Right cardiac atrium (tissue), 5 donors: ENCODE measurements at places on chromosomes 5 and 9. TPM values are rescaled to one million over a fixed set of nuclear protein-coding genes. Genes with fewer than 3 reads are reported as not detected.

DNA sequence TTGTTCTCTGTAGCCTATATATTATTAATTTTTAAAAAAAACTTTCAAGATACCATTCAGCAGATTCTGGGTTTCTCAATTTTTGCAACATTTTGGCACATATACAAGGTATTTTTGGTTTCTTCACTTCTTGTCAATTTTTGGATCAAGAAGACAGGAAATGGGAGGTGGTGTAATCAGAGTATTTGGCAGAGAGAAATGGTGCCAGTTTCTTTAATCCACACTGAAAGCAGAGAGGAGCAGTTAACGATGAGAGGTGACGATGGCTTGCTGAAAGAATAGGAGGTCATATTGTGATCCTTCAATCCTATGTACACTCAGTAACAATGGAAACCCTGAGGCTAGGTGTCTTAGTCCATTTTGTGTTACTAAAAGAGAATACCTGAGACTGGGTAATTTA, 16.4 kb downstream of the NNT start:
- no peak for DNase-seq

- DNase-seq = no peak
These were observed 58.9 kb downstream of the AUH start for GRCh38 chr9:91302831-91303230.

- DNase-seq = no peak
These were observed 6.8 kb upstream of the NEURL1B start for GRCh38 chr5:172634106-172634899.

DNA sequence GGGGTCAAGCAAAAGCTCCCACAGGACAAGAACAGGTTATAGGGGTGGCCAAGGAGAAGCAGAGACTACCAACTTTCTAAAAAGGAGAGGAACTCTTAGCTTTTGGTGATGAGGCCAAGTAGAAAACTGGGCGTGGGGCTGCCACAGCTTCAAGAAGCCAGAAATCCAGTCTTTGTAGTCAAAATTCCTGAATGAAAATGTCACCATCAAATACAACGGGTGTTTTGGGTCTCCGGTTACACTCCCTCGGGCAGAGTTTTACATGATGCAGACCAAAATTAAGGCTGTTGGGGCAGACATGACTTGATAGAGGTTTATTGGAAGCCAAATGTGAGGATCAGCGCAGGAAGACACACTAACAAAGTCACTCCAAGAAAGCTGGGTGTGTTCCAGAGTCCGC, 29.4 kb upstream of the N4BP3 start:
- no peak for DNase-seq

- DNase-seq = no peak
These were observed 34.4 kb downstream of the ZNF366 start for GRCh38 chr5:72472666-72473422.

GRCh38 chr5:65971643-65972042, 45.3 kb downstream of the ERBIN start:
- DNase-seq = no peak

DNA sequence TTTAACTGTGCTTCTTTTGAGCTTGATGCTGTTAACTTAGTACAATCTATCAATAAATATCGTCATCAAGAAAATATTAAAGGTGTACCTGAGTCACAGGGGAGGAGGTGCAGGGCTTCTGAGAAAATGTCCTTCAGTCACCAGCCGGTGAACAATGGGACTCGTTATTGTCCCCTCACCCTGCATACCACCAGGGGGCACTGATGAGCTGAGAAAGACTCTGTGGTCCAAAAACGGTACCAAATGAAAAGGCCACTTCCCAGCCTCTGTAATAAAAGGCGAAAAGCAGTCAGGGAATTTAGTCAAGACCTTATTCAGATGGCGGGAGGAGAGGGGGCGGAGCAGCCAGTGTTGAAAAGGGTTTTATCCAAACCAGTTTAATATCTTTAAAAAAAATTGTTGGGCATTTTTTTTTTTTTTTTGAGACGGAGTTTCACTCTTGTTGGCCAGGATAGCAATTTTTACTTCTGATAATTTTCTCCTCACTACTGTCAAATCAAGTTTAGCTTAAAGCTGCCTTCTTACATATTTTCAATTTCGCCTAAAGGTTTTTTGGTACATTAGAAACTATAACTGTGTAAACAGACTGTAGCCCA, 271.9 kb upstream of the ADAMTS16 start:
- DNase-seq = peak; percentile 56

DNA sequence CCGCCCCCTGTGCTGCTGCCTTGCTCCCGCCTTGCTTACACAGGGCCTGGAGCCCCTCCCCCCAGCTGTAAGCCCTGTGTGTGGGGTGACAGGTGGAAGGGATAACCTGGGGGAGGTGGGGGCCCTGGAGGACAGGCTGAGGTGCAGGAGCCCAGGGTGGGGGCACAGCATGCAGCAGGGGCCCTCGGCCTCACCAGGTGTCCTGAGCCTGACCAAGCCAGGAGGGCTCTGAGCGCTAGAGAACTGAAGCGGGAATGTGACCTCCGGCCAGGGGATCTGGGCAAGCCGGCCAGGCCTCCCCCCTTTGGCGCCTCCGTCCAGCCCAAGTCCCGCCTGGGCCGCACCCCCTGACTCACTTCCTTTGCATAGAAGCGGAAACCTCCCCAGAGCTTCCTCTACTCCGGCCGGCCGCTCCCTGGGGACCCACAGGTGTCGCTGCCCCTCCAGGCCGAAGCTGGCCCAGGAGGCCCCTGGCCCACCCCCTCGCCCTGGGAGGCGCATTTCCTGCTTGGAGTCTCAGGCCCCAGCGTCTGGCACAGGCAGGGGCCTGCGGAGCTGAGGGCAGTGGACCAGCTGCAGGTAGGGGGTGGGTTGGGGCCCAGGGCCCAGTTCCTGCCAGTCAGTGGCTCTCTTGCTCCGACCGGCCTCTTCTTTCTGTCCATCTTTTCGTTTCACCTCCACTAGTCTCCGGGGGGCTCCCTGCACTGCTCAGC, at the start of gene TOR4A:
TSS of gene TOR4A (plus strand) at position 398 of the 713 bp plus-strand sequence. CDS start 964 bp downstream, outside the sequence.
- DNase-seq = peak; percentile 93

GRCh38 chr9:80707120-80707519, 982.2 kb downstream of the TLE1 start:
- DNase-seq = no peak

GRCh38 chr5:126927429-126927828, 102.9 kb downstream of the MARCHF3 start:
- DNase-seq = no peak

DNA sequence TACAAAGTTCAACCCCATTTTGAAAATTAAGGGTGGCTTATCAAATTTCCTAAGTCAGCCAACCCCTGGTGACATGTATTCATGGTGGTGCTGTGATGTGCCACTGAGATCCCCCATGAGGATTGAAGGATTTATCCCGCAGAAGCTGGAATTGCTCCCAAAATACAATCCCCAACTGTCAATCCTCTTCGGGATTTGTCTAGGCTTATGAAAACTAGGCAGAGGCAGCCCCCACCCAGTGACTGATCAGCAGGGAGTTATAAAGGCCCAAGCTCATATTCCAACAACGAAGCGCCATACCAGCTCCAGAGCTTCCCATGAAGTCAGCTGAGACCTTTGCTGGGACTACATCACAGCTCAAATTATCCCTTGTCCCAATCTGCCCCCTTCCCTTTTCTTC, 316.0 kb downstream of the ENC1 start:
- DNase-seq = no peak

- peak; percentile 24 for DNase-seq
These were observed 1.0 kb downstream of the NIPSNAP3A start for GRCh38 chr9:104748359-104749031.

- DNase-seq = no peak
These were observed 68.5 kb downstream of the SLC24A2 start for GRCh38 chr9:19720377-19720776.

DNA sequence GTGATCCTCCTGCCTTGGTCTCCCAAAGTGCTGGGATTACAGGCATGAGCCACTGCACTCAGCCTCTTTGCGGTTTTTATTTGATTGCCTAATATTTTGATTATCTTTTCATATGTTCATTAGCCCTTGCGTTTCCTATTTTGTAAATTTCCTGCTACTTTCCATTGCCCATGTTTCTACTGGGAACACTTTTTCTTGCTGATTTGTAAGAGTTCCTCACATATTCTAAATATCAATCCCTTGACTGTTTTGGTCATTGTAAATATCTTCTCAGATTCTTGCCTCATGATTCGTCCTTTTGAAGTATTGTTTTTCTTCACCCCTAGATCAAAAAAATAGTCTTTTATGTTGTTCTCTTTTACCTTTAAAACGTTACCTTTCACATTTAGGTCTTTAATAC, 37.9 kb upstream of the TTC1 start:
- no peak for DNase-seq

DNA sequence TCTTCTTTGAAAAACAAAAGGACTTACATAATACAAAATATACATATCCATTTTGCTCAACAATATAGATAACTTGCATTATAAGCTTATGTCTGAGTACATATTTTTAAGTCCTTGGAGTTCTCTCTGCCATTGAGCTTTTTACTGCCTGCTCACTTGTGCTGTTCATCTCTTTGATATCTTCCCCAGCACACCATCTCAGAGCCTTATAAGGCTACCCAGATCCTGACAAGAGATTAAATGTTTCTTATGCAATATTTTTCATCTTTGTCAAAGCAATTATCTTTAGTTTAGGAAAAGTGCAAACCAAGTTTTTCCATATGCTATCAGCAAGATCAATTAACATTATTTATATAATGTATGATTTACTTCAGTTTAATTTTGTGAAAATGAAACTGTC, 60.7 kb upstream of the ITGA1 start:
- no peak for DNase-seq

DNA sequence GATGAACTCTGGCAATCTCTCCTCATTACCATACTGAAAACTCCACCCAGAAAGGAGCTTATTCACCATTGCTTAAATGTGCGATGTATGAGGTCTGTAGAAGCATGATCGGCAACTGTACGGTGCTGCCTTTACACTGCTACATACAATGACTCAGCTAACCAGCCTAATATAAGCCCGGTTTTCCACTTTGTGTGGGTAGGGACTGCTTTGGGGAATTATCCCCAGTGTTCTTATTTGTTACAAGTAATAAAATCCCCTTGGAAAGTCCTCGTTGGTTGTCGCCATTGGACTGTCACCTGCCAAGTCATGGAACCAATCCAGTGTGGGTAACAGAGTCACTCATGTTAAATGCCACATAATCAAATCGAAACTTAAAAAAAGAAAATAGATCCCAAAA, 23.5 kb upstream of the TENT2 start:
- no peak for DNase-seq

- peak; percentile 99 for DNase-seq
These were observed at the start of gene PPP2CA for GRCh38 chr5:134225780-134226440. TSS of gene PPP2CA (minus strand) at chr5:134226073. CDS start at chr5:134225861, 212 bp downstream.

GRCh38 chr9:114116126-114116747, 17.1 kb upstream of the KIF12 start:
- peak; percentile 81 for DNase-seq

DNA sequence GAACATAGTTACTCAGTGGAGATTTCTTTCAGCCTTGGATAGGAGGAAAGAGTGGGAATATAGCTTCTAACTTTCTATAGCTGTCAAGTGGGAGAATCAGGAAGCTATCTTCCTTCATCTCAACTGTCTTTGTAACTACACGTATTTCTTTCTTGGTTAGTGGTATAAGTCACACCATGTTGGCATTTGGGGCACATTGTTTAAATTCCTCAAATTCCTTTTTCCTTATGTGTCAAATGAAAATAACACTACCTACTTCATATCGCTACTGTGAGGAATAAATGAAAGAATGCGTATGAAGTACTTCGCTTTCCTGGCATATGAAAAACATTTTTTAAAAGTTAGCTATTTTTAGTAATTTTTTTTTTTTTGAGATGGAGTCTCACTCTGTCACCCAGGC, 1082.5 kb upstream of the WWC1 start:
- DNase-seq = no peak

DNA sequence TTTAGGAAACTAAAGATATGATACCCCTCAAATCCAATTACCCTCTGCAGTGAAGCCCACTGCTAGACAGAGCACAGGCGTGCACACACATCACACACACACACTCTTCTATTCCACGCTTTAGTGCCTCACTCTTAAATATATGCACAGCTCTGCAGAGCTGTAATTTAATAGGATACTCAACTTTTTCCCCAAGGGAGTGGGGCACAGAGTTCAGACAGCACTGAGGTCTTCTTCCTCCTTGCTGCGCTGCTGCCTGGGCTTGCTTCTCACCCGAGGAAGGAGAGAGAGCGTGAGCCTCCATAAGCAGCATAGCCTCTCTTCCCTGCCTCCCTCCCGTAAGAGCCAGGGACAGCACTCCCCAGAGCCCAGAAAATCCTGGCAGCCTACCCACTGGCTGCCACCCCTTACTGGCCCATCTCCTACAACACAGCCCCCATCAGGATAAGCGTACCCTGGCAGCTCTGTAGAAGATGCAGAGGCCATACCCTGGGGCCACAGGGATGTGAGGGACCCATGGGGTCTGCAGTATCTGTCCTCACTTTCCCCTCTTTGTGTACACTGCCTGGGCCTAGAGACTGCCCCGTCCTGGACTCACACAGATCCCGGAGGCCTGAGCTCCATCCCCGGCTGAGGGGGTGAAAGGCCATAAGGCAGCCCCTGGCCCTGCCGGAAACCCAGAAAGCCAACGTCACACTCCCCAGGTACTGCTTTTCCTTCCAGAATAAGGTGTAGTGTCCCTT, 102.1 kb downstream of the C5orf15 start:
- DNase-seq = no peak

DNA sequence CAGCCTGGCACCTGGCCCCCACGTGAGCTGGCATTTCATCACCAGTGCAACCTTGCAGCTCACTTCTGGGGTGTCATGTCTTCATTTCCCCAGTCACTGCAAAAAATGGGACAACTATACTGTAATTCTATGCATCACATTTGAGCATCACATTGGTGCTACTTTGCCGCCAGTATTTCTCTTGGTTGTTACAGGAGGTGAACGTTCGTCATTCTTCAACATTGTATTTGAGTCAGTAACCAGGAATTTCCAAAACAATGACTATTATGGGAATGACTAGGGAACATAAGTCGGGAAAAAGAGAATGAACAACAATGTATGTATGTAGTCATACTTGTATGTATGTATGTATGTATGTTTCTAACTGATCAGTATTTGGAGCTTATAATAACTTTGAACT, 1278.0 kb downstream of the EFNA5 start:
- no peak for DNase-seq

GRCh38 chr9:32811246-32811645, 27.9 kb downstream of the TMEM215 start:
- DNase-seq = no peak

DNA sequence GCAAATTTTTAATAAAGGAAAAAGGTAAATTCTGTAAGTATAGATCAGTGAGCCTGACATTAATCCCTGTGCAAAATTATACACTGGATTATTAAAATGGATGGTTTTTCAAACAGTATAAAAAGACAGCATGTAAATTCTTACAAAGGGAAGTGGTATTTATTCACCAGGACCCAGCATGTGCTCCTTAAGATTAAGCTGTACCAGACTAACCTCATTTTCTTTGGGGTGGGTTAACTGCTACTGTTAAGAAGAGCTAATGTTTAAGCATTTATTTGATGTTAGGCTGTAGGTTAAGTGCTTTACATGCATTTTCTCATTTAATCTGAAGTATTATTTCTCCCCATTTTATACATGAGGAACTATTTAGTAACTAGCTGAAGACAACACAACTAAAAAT, 60.3 kb upstream of the RFX3 start:
- no peak for DNase-seq

Gene SLC2A6
- polyA plus RNA-seq = 3.7 TPM

Gene TMEM161B
- 5.1 TPM for polyA plus RNA-seq

Gene ZNF189
- 17.9 TPM for polyA plus RNA-seq

Gene EPB41L4B
- 11.2 TPM for polyA plus RNA-seq

Gene CHMP5
- polyA plus RNA-seq = 56.7 TPM

Gene HK3
- polyA plus RNA-seq = 8.3 TPM

Gene CCDC171
- polyA plus RNA-seq = 0.61 TPM

Gene SH3GL2
- polyA plus RNA-seq = 0.07 TPM
